ENCODE measurements at places on chromosomes 5 and 9. TPM values are rescaled to one million over a fixed set of nuclear protein-coding genes. Genes with fewer than 3 reads are reported as not detected.

Gene TMEM161B
- 6.6 TPM for polyA plus RNA-seq

Gene PCDHB1
- polyA plus RNA-seq: not detected

- DNase-seq: no peak
Measured at GRCh38 chr5:8871446-8871845, 674.4 kb downstream of the SEMA5A start.

DNA sequence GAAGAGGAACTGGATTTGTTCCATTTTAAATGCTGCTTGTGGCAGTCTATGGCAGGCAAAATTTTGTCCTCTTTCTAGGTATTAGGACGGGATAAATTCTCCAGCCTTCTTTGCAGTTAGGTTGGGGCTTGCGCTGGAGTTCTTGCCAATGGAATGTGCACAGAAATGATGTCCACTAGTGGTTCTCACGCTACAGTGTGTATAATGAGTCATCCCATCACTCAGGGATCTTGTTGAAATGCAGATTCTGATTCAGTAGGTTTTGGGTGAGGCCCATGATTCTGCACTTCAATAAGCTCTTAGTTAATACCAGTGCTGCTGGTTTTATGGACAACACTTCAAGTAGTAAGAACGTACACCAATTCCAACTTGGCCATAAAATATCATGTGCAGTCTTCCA lies 317.6 kb upstream of the KLF4 start:
- DNase-seq: no peak

DNA sequence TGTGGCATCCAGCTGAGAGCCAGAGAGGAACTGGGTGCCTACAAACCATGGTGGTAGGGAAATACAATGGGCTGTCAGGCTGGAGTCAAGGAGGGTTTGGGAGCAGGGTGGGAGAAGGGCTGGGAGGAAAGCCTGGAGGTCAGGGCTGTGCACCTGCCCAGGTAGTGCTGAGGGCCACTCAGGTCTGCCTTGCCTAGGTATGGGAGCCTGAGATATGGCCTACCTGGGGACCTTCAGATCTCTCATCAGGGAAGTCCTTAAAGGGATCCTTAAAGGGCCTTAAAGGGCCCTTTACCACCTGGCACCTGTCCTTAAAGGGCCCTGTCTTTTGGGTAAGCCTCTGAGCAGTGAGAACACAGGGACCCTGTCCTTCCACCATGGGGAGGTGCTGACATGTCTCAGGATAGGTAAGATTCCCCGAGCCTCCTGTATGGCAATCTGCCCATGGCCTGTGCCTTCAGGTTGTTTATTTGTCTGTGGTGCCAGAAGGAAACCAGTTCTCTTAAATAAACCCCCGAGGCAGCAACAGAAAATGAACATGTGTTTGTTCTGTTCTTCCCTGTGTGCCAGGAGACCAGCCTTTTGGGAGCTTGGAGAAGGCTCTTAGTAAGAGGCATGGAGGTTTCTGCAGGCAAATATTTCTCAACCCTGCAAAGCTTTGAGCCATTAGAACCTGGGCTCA lies 23.3 kb downstream of the SLC25A48 start:
- no peak for DNase-seq

GRCh38 chr5:6759401-6759800 lies 46.2 kb downstream of the TENT4A start:
- DNase-seq: no peak

- no peak for DNase-seq
Measured at GRCh38 chr9:98599566-98600216, 109.0 kb downstream of the GABBR2 start.

DNA sequence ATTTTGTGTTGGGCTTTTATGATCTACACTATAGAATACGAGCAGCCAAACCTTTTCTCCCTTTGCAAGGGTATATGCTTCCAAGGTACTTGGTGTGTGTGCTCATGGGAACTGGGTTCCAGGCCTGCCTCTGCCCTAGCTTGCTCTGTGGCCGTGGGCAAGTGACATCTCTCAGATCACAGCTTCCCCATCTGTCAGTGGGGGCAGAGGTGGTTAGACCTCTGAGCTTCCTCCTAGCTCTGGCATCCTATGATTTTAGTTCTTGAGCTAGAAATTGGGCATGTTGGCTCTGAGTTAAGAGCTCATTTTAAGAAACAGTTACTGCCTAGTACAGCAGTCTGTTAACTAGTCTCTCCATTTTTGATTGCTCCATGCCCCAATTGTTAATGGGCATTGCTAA lies 12.5 kb upstream of the CCNJL start:
- no peak for DNase-seq

GRCh38 chr9:136028760-136029470 lies 66.2 kb downstream of the NACC2 start:
- DNase-seq: no peak

DNA sequence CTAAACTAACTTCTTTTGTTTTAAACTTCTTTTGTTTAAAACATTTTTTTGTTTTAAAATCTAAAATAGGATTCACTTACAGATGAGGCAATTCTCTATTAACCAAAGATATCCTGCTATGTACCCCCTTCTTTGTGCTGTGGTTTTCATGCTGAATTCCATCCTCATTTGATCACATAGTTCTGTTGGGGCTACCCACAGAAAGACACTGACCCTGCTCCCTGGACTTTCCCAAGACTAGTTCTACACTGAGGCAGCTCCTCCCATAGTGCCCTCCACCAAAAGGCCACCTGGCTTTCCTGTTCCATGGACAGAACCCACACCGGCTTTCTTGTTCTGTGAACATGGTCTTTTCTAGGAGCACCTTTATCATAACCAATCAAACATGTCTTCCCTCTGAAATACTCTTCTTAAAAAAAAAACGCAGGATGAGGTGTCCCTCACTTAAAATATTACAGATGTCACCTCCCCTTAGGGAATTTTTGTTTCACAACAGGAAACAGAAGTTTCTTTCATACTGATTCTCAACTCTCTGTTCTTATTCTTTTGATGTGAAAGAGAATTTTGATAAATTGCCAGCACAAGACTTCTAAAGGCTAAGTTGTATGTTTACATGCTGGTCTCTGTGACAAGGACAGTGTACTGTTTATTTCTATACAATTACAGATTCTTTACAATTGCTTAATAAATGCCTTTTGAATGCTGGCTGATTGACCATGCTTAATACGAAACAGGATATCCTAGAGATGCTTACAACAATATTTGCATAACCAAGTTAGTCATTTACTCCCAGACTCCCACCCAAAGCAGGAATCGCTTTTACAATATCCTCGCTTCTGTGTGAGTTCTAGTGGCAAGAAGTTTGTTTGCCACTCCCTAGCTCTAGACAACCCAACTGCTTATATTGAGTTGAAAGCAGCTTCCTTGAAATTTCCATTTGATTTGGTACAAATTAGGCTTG lies 300.4 kb downstream of the DTWD2 start:
- no peak for DNase-seq

DNA sequence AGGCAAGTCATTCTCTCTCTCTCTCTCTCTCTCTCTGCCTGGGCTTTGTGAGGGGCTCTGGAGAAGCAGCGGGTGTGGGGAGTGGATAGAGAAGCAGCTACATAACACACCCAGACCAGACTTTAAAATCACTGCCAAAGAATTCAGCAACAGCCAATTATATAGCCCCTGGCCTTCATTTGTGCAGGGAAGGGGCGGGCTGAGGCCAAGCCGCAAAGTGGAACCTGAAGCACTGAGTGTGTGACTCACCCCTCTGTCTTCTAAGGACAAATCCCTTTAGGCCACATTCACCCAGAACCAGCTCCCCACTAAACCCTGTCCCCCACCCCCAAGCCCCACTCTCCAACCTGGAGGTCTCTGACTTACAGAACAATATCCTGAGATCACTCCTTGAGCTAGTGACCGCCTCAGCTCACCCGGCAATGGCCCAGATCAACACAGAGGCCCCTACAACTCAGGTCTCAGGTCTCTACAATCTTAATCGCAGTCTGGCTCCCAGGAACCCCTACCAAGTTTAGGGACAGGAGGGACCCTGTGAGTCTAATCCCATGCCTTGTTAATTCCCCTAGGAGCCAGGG lies 6.0 kb downstream of the B4GALT1 start:
- peak; percentile 97 for DNase-seq

DNA sequence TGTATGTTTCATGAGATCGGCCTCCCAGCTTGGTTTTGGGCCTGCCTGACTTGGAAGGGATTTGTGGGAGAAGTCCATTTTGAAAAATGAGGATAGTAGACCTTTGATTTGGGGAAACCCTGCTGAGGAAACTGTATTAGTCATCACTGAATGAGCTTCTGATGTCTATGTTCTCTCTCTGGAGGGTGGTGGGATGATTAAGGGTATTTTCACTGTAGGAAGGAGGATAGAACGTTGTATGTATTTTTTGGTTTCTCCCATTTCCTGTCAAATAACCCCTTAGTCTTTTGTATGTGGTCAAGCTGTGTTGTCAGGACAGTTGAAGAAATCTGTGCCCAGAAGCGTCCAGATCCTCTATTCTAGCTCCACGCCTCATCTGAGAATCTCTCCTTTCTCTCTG lies 151.9 kb downstream of the INSYN2B start:
- DNase-seq: no peak

DNA sequence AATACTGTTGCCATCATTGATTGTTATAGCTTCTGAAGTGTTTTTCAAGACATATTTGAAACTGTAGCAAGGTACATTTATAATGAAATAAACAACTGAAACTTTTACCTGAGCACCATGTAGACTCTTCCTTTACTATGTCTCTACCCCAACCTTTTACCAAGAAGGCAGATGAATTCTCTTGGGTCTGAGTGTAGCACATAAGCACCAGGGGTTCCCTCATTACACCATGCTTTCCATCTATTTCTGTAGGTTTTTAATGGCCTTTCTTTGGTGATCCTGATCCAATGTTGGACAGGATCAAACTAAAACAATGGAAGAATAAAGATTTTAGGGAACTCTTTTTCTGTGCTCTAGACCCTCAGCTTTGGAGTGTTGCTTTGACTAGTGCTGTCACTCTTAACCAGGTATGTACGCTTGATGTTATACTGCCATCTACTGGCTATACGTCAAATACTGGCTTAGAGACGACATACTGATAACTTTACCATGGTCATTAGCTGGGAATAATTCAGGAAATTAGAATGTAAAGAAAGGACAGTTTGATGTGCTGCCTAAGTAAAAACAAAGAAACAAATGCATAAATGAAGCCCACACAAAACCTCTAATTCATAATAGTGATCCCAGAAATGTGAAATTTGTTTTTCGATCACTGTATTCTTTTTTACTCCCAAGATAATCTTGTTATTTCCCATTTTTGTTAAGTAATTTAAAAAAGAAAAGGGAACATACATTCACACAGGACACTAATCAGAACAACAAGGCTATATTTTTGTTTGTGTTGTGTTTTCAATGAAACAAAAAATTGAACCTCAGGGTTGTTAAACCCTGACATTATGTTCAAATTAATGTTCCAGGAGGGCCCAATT lies 30.7 kb downstream of the IFNW1 start:
- DNase-seq: no peak

- no peak for DNase-seq
Measured at GRCh38 chr9:15189481-15189880, 117.5 kb downstream of the TTC39B start.

DNA sequence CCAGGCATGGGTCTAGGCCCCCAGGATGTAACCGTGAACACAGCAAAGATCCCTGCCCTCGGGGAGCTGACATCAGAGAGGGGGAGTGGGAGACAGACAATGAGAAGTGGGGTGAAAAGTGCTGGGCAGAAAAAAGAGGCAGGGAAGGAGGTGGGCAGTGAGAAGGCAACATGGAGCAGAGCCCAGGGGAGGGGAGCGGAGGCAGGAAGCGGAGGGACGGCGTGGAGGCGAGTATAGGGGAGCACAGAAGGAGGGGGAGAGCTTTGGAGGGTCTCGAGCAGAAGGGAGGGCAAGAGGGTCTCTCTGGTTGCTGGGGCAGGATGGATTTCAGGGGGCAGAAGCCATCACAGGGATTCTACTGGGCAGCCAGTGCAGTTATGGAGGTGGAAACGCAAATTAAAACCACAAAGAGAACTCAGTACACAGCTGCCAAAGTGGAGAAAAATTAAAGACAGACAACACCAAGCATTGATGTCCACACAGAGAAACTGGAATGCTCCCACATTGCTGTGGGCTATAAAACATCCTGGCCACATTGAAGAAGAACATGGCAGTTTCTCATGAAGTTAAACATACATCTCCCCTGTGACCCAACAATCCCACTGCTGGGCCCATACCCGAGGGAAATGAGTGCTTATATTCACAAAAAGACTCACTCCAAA lies 21.1 kb upstream of the LAMC3 start:
- no peak for DNase-seq

DNA sequence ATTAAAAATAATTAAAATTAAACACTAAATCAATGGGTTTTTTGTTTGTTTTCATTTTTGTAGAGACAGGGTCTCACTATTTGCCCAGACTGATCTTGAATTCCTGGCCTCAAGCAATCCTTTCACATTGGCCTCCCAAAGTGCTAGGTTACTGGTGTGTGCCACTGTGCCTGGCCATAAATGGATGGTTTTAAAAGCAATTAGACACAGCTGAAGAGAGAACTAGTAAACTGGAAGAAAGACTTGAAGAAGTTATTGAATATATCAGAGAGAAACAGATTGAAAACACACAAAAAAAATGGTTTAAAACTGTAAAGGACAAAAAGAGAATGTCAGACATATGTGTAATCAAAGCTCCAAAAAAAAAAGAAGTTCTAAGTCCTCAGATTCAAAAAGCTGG lies 83.0 kb downstream of the DENND1A start:
- DNase-seq: no peak

DNA sequence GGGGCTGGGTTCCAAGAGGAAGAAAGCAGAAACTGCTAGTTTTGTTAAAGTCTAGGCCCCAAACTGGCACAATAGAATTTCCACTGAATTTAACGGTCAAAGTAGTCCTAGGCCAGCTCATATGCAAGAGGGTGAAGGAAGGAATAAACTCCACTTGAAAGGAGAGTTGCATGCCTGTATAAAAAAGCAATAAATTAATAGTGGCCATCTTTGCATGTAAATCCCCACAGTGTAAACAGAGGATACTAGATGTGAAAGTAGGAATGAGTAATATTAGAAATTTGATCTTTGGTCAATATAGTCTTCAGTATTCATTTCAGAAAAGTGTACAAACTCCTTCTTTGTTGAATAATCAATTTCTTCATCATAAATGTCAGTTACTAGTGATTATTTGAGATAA lies 403.1 kb downstream of the TMEM232 start:
- no peak for DNase-seq

- DNase-seq: no peak
Measured at GRCh38 chr5:111557686-111558085, 45.4 kb upstream of the STARD4 start.

DNA sequence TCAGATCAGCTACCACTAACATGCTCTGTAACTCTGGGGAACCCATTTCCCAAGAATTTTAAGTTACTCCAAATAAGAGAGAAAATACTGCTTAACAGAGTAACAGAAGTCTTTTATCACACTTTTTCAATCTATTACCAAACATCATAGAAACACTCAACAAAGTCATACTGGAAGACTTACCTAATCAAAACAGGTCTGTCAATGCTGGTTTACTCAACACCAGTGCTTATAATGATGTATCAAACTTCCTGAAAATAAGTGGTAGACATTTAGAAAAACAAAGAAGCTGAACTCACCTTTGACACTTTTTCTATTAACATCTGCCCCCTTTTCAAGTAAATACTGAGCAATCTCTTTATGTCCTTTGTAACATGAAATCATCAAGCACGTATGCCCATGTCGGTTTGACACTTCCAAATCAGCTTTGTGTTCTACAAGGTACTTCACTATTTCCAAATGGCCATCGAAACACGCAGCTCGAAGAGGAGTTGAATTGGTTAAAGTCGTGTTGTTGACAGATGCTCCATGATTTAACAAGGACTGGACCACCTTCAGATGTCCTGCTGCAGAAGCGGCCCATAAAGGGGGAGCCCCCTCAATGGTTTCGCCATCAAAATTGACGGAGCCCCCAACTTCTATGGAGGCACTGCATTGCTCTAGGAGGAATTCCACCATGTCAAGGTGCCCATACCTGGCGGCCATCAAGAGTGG lies 1.8 kb downstream of the FEM1C start:
- no peak for DNase-seq
